ENCODE measurements at places on chromosomes 11 and 22.

GRCh38 chr11:92744929-92745585, 224.4 kb upstream of the MTNR1B start:
- no peak for DNase-seq

- no peak for DNase-seq
Measured at GRCh38 chr22:46084376-46084775, 66.0 kb upstream of the PPARA start.

GRCh38 chr22:24965822-24966626, 13.5 kb downstream of the KIAA1671 start:
- DNase-seq = no peak

- DNase-seq = peak; percentile 74
Measured at GRCh38 chr22:40603088-40603605, 33.4 kb downstream of the MRTFA start.

DNA sequence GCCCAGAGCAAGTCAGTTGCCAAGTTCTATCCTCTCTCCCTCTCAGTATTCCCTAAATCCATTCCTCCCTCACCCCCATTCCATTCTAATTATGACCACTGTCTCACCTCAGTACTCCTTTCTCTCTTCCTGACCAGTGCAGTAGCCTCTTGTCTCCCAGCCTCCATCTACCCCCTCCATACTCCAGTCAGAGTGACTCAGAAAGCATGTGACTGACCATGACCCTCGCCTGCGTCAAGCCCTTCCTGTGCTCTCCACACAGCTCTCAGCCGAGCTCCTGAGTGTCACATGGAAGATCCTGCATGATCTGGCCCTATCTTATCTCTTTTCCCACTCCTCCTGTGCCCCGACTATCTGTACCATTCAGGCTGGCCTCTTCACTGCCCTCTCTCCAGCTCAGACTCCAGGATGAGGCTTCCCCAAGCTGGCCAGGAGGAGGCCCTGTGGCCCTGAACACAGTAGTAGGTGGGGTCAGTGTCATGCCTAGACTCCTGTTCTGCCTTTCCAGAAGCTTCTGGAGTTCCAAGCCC, 42.6 kb downstream of the NEU3 start:
- DNase-seq = peak; percentile 89

DNA sequence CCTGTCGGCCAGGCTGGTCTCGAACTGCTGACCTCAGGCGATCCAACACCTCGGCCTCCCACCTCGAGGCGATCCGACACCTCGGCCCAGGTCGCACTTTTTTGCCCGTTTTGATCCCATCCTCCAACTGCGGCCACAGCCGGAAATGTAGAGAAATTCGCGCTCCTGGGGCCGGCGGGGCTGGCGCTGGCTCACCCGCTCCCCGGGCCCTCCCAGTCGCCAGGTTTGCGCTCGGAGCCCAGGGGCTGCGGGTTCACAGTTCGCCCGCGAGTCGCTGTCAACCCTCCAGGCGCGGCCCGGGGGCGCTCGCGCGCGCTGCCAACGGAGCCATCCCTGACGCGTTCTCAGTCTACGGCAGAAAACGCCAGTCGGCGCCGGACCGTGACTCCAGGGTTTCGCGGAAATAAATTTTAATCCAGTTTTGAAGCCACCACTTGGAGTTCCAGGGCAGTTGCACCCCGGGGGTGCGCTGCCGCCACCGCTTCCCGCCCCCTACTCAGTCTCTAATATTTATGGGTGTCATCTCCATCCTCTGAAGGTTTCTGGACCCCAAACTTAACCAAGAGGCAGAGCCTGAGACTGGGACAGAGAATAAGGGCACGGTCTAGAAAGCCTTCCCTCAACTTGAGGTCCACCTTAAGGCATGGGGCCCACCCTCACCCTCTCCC, 1.5 kb upstream of the KLHDC7B start:
- DNase-seq = peak; percentile 80
